ENCODE measurements at places on chromosomes 2 and 18. TPM values are rescaled to one million over a fixed set of nuclear protein-coding genes. Genes with fewer than 3 reads are reported as not detected.

The TNFAIP6 gene
- total RNA-seq: 2.3 TPM

The ADCYAP1 gene
- total RNA-seq: 0.19 TPM

The PRSS56 gene
- total RNA-seq: 0.19 TPM

The PLA2R1 gene
- total RNA-seq: 0.90 TPM

The FAM161A gene
- total RNA-seq: 2.2 TPM

The SLC11A1 gene
- total RNA-seq: 0.71 TPM

The KANSL1L gene
- total RNA-seq: 30.9 TPM

The PDCL3 gene
- 15.0 TPM for total RNA-seq

The SPC25 gene
- 16.0 TPM for total RNA-seq

All from thymus (tissue), 14 donors.